Aortic smooth muscle cell (primary cell): ENCODE measurements at places on chromosomes 1 and 21. TPM values are rescaled to one million over a fixed set of nuclear protein-coding genes. Genes with fewer than 3 reads are reported as not detected.

CFHR1 gene
- 0.12 and 0.13 TPM in 2 replicates for total RNA-seq

AK2 gene
- total RNA-seq = 73.3 and 87.7 TPM in 2 replicates

ABCD3 gene
- 40.8 and 41.2 TPM in 2 replicates for total RNA-seq

DHRS3 gene
- 37.7 and 61.7 TPM in 2 replicates for total RNA-seq

TMEM51 gene
- total RNA-seq = 2.7 and 4.2 TPM in 2 replicates

B3GALT2 gene
- total RNA-seq = 0.25 and 0.26 TPM in 2 replicates

TP73 gene
- not detected in 2 replicates for total RNA-seq

FCAMR gene
- not detected in 2 replicates for total RNA-seq

PADI1 gene
- total RNA-seq = not detected in 2 replicates

CYP4A11 gene
- total RNA-seq = 0.13 TPM in 1 of 2 replicates, not detected in the other

SPRR1B gene
- not detected in 2 replicates for total RNA-seq

COL24A1 gene
- total RNA-seq = 0.87 and 1.2 TPM in 2 replicates

UBQLN4 gene
- 9.8 and 11.6 TPM in 2 replicates for total RNA-seq

DAB1 gene
- under 0.01 TPM in 1 of 2 replicates, not detected in the other for total RNA-seq

DMBX1 gene
- total RNA-seq = not detected in 2 replicates

MATN1 gene
- 0.06 and 0.26 TPM in 2 replicates for total RNA-seq

KRTAP19-1 gene
- total RNA-seq = not detected in 2 replicates

DMRTA2 gene
- total RNA-seq = 0.12 and 0.13 TPM in 2 replicates

FOXD3 gene
- total RNA-seq = not detected in 2 replicates

ALPL gene
- total RNA-seq = under 0.01 TPM in 1 of 2 replicates, not detected in the other

ETV3L gene
- not detected in 2 replicates for total RNA-seq

ZNF683 gene
- total RNA-seq = not detected in 2 replicates

CHI3L1 gene
- 0.06 and 0.13 TPM in 2 replicates for total RNA-seq

PRAMEF25 gene
- not detected in 2 replicates for total RNA-seq

CASQ2 gene
- not detected in 2 replicates for total RNA-seq

TFAP2E gene
- 0.13 TPM in 1 of 2 replicates, not detected in the other for total RNA-seq

VANGL2 gene
- not detected in 2 replicates for total RNA-seq

AQP10 gene
- total RNA-seq = under 0.01 and 0.06 TPM in 2 replicates

CFAP57 gene
- 0.26 and 0.56 TPM in 2 replicates for total RNA-seq
